Right lung (tissue), 10 donors: ENCODE measurements at places on chromosomes 1 and 21. TPM values are rescaled to one million over a fixed set of nuclear protein-coding genes. Genes with fewer than 3 reads are reported as not detected.

- no peak for DNase-seq
Observed at GRCh38 chr1:19815801-19816736, 986 bp upstream of the RNF186 start.

GRCh38 chr1:200053091-200053490 is 25.6 kb downstream of the NR5A2 start:
- DNase-seq = no peak

The SLC66A1 gene
- 11.0 TPM for polyA plus RNA-seq

DNA sequence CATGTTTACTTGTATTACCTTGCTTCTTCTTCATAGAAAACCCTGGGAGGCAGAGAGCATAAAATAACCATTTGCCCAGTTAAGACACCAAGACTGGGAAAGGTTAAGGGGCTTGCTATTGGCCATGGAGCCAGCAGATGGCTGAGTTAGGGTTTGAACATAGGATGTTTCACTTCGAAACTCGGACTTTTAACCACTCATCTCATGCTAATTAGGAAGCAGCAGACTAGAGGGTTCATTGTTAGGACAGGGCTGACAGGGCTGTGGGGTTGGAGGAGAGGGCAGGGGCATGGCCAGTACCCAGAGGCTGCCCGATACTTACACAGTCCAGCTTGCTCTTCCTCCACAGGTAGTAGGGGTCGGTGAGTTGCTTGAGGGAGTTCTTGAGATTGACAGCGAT is 17.0 kb downstream of the SLC26A9 start:
- DNase-seq = no peak

DNA sequence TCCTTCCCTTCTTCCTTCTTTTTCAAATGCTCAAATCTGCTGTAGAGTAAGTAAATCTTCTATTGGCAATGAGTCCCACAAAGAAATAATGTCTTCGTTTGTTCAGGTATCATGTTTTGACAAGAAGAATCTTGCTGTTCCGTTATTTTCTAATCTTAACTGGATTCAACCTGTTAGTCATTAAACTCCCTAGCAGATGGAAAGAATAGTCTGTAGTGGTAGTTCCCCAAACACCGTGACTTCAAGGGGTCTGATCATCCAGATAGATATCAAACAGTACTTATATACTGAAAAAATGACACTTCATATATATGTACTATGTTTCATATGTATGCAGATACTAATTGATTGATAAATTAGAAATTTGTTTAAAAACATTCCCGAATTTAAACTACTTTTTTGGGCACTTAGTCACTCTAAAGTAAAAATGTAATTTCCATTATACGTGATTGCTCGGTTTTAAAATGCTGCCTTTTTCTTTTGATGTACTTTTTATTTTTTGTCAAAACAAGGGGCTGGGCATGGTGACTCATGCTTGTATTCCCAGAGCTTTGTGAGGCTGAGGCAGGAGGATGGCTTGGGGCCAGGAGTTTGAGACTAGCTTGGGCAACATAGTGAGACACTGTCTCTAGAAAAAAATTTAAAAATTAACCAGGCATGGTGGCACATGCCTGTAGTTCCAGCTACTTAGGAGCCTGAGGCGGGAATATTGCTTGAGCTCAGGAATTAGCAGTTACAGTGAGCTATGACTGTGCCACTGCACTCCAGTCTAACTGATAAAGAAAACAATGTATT is 335.7 kb upstream of the SNX7 start:
- DNase-seq = no peak

DNA sequence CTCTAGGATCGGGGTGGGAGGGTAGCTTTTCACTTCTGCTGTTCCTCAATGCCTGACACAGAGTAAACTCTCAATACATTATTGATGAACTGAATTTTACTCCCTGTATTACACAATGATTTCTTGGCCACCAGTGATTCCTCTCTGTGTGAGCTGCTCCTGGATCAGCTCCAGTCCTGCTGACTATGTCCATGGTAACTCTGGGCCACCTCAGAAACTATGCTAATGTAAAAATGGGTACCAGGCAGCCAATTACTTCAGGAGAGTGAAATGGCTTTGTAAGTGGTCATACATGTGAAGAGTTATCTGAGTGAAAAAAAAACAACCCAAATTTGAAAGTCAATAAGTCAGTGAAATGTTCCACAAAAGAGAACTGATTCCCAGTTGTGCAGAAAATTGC is 311.0 kb downstream of the KCNH1 start:
- no peak for DNase-seq
